ENCODE measurements at places on chromosomes 11 and 22. TPM values are rescaled to one million over a fixed set of nuclear protein-coding genes. Genes with fewer than 3 reads are reported as not detected.

Gene APOL1
- total RNA-seq: 38.4 TPM

Gene CALCA
- total RNA-seq: not detected

Gene OR52N4
- total RNA-seq: not detected

Gene TPBGL
- total RNA-seq: 0.74 TPM

Gene RFPL3
- not detected for total RNA-seq

Gene TCIRG1
- 66.5 TPM for total RNA-seq

Gene UBQLN3
- 0.13 TPM for total RNA-seq

Gene CALCB
- total RNA-seq: not detected

Gene MPZL3
- total RNA-seq: 1.6 TPM

Gene MAJIN
- total RNA-seq: not detected

Gene XKR3
- total RNA-seq: not detected

Measured in chondrocyte (in vitro differentiated cells).